ENCODE measurements at places on chromosomes 5 and 9. TPM values are rescaled to one million over a fixed set of nuclear protein-coding genes. Genes with fewer than 3 reads are reported as not detected.

GRCh38 chr9:82436475-82436874 is 447.9 kb downstream of the SPATA31D1 start:
- H3K4me1 ChIP-seq: peaks cover 11% of the 10 kb centered on the region
- no peak overlapping the region for H3K4me3 ChIP-seq
- H3K27ac ChIP-seq: no peak overlapping the region

GRCh38 chr9:134879664-134880483 is 736 bp upstream of the FCN2 start:
- H3K27ac ChIP-seq: no peak overlapping the region
- H3K36me3 ChIP-seq: no peaks in the 10 kb centered on the region
- H3K4me3 ChIP-seq: no peak overlapping the region
- peaks cover 73% of the 10 kb centered on the region for H3K27me3 ChIP-seq
- H3K4me1 ChIP-seq: no peaks in the 10 kb centered on the region

Gene NUTM2F
- total RNA-seq: not detected

Gene SLC6A7
- not detected for total RNA-seq

- no peak overlapping the region for H3K27ac ChIP-seq
- H3K27me3 ChIP-seq: no peaks in the 10 kb centered on the region
- no peaks in the 10 kb centered on the region for H3K4me1 ChIP-seq
- no peak for DNase-seq
These were observed 62.6 kb downstream of the SEMA5A start for GRCh38 chr5:9483243-9483642.

GRCh38 chr9:136722969-136723356 is 10.6 kb downstream of the DIPK1B start:
- H3K27ac ChIP-seq: no peak overlapping the region
- peaks cover 77% of the 10 kb centered on the region for H3K36me3 ChIP-seq
- DNase-seq: no peak
- peaks cover 25% of the 10 kb centered on the region for H3K4me1 ChIP-seq
- H3K27me3 ChIP-seq: no peaks in the 10 kb centered on the region

Gene PDCD1LG2
- total RNA-seq: 1.8 TPM

Data from MCF 10A (cell line).